ENCODE measurements at places on chromosomes 11 and 22.

DNA sequence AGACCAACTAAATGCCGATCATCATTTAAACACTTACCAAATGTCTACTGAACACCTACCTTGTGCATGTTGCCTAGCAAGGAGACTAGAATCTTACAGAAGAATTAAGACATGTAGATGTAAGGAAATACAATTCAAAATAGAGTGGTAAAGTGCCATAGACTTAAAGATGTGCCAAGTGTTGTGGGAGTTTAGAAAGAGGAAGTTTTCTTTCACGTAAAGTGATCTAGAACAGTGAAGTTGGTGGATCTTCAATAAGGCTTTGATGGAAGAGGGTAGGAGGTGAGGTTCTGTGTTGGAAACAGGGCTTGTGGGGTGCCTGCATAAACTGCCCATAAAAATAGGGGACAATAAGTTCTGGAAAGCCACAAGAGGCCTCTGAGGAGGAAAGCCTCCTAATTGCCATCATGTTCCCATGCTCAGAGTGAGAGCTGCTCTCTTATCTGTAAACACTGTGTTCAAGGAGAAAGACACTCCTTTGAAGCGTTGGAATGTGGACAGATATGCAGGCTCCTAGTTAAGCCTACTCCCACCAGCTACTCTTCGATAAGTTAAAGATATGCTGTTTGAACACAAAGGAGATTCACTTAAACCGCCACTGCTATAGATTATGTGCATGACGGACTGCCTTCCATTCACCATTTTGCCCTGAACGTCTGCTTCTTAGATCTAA lies 66.7 kb downstream of the HSD17B12 start:
- peak; percentile 92 for DNase-seq

GRCh38 chr11:18064450-18065054 lies 18.5 kb upstream of the TPH1 start:
- no peak for DNase-seq

- DNase-seq, result no peak
Measured at GRCh38 chr11:77725433-77725832, 87.8 kb upstream of the CLNS1A start.

- no peak for DNase-seq
Measured at GRCh38 chr11:130300567-130300966, 14.2 kb downstream of the ZBTB44 start.

DNA sequence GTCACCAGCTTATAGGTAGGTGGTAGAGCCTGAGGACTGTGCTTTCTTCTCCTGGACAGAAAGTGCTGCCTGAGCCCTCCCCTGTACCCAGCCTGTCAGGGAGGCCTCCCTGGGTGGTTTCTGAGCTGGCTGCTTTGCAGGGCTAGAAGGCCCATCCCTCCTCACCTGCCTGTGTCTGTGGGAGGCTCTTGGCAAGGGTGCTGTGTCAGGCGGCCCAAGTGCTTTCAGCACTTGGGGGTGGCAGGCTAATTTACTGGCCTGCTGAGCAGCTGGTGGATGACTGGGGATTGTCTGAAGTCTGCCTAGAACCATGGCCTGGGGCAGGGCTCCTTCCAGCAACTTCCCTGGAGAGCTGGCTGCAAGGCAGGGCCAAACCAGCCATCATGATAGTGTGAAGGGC lies 139.0 kb upstream of the NAV2 start:
- DNase-seq, result no peak

- DNase-seq, result no peak
Measured at GRCh38 chr11:5257296-5257695, 2.7 kb upstream of the HBG2 start.

GRCh38 chr11:65116370-65117205 lies 913 bp downstream of the ZNHIT2 start:
- DNase-seq, result peak; percentile 63

DNA sequence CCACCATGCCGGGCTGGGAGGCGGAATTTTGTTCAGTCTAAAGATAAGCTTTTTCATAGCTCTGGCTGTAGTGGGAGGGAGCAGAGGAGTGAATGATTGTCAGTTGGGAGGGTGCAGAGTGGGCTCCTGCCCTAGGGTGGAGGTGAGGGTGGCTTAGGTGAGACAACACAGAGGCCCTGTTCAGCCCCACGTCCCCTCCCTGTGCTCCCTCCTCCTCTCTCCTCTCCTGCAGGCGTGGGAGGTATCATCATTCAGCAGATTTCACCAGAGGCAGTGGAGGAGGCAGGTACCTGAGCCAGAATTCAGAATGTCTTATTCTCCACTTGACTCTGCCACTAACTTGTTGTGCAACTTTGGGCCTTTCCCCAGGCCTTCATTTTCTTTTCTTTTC lies 1.7 kb upstream of the THRSP start:
- DNase-seq, result no peak

DNA sequence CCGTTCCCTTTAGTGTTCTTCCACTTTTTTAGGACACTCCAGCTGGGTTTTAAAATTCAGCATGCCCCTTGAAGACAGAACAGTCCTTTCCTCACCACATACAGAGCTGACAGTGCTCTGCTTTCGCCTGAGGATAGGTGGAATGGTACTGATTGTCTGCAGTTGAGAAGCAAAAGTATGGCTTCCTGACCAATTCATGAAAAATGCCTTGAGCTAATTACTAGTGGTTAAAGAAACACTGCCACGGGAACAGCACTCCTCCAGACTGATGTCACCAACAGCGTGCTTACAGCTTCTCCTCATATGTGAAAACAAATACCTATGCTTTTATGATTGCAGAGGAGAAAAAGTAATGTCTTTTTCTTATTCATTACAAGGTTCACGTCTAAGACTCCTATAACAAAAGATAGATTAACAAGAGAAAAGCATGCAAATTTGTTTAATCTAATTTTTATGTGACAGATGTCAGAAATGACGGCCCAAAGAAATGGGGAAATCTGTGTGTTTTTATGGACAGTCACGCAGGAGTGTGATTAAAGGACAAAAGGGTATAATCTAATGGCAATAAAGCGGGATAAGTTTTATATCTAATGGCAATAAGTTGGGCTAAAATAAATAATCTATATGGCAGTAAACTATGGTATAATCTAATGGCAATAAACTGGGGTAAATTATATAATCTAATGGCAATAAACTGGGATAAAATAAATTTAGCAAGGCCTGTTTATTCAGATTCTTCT lies 123.4 kb upstream of the ARHGAP42 start:
- no peak for DNase-seq

DNA sequence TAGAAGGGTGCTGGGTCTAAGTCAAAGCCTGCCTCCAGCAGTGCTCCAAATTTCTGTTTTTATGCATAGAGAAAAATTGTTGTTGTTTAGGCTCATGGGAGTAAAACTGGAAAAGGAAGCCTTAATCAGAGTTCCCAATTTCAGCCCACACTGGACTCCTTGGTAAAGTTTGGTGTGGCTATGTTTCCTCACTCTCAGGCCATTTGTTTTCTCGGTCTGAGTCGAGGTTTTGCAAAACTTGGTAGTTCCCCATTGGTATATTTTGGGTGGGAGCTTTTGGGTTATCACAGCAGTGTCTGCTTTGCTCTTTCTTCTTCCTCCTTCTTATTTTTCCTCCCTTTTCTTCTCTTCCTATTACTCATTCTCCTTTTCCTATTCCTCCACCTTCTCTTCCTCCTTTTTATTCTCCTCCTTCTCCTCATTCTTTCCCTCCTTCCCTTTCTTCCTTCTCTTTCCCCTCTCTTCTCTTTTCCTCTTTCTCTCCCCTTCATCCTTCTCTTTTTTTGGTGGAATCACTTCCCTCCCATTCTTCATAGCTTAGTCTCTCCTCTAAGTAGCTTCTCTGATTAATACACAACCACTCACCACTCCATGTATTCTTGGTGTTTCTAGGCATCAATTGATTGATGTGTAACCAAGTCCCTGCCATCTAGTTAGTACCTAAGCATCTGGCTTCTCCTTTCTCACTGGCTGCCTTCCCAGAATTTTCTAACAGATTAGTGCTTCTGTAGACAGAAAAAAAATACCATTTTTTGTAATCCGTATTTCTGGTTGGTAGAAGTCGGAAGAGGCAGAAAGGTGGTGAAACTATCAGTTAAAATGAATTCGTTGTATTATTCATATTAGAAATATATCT lies 10.1 kb downstream of the SLC5A1 start:
- DNase-seq, result no peak

GRCh38 chr11:91264481-91264880 lies 960.1 kb upstream of the FAT3 start:
- no peak for DNase-seq

- DNase-seq, result no peak
Measured at GRCh38 chr11:134034496-134035381, 34.1 kb upstream of the JAM3 start.

DNA sequence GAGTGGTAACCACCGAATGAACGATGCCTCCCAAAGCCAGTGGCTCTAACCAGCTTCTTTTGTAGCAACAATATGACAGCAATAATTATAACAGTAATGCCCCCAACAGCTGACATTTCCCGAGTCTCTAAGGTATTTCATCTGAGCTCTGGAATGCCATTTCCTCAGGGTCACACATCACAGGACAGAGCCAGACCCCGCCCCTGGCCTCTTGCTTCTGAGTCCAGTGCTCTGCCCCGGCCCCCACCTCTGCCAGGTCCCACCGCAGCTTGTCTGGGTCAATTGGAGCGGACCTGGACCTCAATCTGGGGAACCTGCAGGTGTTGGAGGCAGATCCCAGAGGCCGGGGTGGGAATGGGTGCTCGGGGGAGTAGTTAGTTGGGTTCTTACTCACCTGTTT lies 63.8 kb downstream of the IGLL1 start:
- no peak for DNase-seq

DNA sequence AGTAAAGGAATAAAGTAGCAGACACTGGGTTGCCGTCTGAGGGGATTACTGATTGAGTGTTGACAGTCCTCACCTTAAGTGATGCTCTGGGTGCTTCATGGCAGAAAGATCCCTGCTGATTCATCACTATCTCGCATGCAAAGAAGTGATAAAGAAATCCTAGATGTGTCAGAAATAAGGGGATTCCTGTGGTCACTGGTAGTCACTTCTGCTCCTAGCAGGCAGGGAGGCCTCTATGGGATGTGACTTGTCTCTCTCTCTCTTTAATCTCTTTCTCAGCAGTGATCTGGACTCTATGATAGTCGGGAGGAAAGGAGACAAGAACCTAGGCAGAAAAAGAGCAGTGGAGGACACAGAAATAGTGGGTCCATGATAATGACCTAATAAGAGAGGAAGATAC lies 30.9 kb upstream of the OR56A1 start:
- no peak for DNase-seq

DNA sequence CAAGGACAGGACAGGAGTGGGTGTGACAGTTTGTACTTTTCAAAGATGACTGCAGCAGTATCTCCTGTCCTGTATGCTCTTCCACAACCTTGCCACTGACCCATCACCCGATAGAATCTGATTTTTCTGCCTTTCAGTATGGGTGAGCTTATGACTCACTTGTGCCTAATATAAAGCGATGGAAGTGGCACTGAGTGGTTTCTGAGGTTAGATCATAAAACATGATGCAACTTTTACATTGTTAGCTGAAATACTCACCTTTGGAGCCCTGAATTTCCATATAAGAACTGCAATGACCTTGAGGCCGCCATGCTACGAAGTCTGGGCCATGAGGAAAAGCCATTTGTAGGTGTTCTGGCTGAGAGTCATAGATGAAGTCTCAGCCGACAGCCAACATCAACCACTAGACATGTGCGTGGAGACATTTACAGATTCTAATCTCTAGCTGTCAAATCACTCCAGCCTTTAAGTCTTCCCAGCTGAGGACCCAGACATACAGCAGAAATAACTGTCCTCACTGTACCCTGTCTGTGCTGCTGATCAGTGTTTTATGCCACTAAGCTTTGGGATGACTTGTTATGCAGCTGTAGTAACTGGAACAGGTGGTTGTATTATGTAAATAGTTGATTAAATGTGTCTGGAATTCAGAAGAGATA lies 105.9 kb upstream of the ARHGAP20 start:
- peak; percentile 7 for DNase-seq

- no peak for DNase-seq
Measured at GRCh38 chr11:119470317-119471291, 47.6 kb upstream of the THY1 start.

DNA sequence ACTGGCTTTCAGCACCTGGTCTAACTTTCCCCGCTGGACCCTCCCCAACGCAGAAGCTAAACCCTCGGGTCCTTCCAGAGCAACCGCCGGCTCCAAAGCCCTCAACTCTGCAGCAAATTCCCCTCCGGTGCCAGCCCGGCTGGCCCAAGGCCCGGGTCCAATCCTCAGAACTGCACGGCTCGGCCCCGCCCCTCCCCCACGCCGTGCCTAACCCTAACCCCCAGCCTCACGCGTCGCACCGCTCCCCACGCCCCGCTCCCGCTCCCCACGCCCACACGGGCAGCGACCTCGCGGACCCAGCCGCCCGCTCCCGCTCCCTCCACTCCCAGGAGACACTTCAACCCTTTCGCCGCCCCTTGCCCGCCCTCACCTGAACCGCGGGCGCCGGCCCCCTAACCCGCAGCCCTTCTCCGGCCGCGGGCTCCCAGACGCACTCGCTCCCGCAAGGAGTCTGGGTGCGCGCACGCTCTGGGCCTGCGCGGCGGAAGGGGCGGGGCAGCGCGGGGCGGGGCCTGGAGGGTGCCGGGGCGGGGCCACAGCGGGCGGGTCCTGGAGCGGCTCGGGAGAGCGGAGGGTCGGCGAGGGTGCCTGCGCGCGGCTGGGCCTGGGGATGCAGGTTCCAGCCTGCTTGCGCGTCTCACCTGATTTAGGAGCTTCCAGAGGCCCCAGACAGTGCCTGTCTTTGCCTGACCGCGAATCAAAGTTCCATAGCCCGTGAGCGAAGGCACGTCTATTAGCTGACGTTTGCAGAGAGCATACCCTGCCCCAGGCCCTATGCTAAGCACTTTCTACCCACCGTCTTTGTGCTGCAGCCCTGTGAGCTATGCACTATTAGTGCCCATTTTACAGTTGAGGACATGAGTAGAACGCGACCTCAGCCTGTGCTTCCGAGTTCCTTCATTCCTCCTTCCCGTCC lies at the start of gene NFRKB:
Gene NFRKB (minus strand): TSS at position 453 of the 916 bp plus-strand sequence. CDS start 2,729 bp downstream, outside the sequence.
- peak; percentile 89 for DNase-seq

- DNase-seq, result no peak
Measured at GRCh38 chr11:62504158-62504973, 42.2 kb downstream of the AHNAK start.

GRCh38 chr11:115324581-115325432 lies 179.4 kb downstream of the CADM1 start:
- DNase-seq, result peak; percentile 73

DNA sequence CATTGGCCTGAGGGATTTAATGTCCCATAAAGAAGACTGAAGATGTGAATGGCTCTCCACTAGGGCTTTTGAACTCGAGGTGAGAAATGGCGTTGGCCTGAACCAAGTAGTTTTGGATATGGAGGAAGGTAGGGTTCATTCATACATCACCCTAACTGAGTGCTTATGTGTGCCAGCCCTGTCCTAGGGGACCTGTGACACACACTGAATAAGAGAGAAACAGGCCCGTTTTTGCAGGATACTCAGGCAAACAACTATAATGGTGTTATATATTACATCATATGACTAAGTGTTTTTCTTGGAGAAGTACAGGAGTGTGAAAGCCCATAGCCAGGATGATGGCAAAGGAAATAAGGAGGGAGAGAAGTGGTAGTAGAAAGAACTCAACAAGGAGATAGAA lies 368.1 kb downstream of the TMEM135 start:
- no peak for DNase-seq

- peak; percentile 92 for DNase-seq
Measured at GRCh38 chr22:30453731-30454510, 17.9 kb downstream of the SEC14L3 start.

All from hematopoietic multipotent progenitor cell treated with erythropoietin and hydrocortisone succinate and interleukin-3 and kit ligand, for 6 days (in vitro differentiated cells).